ENCODE measurements at places on chromosomes 7 and 10.

DNA sequence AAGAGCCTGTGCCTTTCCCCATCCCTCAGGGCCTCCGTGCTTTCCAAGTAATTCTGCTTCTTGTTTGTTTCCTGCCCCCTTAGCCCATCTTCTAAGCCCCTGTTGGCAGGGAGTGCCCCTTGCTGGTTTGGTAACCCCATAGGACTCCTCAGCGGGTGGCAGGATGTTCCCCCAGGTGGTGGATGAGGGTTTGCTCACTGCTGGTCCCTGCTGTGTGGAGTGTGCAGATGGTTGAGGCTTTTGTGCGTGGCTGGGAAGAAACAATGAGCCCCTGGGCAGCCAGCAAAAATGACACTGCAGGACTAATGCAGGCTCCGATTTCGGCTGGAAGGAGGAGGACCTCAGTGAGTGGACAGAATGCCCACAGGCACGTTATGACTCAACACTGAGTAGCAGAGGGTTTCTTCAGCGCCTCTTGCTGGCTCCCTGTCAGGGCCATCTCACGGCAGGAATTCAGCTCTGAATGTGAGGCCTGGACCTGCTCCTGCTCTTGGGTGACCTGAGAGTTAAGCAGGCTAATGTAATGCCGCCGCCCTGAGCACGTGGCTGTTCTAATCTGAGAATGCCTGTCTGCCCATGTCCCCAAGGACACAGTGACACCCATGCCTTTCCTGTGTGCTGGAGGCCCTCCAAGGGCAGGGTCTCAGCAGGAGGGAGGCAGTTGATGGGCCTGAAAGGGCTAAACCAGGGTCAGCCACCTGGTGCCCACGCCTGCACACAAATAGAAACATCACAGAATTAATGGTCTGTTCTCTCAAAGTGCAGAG is 16.6 kb downstream of the BAG3 start:
- DNase-seq, result no peak

GRCh38 chr10:27319752-27320431 is 79.3 kb upstream of the ACBD5 start:
- DNase-seq, result peak; percentile 92

GRCh38 chr10:34773636-34774630 is 41.2 kb downstream of the PARD3 start:
- DNase-seq, result no peak

DNA sequence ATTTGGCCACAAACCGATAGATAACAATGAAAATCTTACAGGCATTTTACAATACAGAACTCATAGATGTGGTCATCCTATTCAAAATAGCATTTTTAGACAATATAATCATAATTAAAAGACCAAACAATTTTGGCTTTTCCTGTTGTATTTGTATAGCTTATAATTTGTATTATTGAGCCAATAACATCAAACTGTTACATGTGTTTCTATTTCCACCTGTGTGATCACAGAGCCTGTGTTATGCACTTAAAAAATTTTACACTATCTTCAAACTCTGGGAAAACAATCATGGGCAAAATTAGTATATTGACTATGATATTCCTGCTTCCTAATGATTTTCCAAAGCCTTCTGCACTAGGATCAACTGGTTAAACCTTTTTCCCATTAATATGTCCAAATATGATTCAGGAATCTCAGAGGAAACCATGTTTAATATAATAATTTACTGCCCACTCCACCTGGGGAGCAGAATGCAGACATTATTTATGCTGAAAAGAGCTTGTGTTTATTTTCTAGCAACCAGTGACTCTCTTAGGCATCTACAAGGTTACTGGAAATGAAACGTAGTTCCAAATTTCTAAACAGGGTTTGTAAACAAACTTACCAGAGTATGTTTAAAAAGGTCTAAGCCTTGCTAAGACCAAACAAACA is 1.7 kb downstream of the RHOBTB1 start:
- no peak for DNase-seq

- no peak for DNase-seq
These were observed 1.1 kb downstream of the JAKMIP3 start for GRCh38 chr10:132066812-132067211.

DNA sequence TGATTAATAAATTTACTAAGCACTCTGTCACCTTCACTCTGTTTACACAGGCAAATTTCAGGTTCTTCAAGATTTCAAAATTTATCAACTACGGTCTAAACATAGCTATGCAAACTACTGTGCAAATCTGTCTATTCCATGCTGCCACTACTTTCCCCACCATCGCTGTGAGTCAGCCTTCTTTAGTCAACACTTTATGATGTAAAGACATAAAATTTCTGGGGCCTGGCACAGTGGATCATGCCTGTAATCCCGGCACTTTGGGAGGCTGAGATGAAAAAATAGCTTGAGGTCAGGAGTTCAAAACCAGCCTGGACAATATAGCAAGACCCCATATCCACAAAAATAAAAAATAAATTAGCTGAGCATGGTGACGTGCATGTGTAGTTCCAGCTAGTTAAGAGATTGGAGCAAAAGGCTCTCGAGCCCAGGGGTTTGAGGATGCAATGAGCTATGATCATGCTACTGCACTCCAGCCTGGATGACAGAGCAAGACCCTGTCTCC is 42.6 kb downstream of the CNOT4 start:
- no peak for DNase-seq

DNA sequence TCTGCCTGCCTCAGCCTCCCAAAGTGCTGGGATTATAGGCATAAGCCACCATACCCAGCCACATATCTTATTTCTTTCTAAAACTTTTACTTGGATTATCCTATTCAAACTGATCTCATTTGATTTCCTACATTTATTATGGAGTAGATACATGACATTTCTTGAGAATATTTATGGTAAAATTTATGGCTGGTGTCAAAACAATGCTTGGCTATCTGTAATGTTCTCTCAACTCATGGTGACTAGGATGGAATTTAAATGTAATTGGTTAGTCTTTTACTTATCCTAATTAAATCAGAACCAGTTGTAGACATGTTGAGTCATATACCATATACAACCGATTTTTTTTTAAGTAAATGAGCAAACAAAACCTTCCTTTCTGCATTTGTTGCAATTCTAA is 4.1 kb downstream of the NUP42 start:
- DNase-seq, result no peak

- DNase-seq, result no peak
These were observed 6.7 kb upstream of the FAM180A start for GRCh38 chr7:135755351-135755753.

DNA sequence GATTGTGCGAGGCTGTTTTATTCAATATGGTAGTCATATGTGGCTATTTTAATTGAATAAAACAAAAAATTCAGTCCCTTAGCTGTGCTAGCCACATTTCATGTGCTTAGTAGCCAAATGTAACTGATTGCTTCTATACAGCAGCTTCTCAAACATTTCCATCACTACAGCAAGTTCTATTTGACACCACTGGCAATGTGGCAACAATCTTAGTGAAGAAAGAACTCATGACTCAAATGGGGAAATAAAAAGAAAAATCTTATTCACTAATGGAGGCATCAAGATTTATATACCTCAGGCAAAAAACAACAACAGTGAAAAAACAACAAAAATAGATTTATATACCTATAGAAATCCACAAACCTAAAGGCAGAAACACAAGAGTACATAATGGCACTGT is 17.9 kb downstream of the SEM1 start:
- DNase-seq, result no peak

DNA sequence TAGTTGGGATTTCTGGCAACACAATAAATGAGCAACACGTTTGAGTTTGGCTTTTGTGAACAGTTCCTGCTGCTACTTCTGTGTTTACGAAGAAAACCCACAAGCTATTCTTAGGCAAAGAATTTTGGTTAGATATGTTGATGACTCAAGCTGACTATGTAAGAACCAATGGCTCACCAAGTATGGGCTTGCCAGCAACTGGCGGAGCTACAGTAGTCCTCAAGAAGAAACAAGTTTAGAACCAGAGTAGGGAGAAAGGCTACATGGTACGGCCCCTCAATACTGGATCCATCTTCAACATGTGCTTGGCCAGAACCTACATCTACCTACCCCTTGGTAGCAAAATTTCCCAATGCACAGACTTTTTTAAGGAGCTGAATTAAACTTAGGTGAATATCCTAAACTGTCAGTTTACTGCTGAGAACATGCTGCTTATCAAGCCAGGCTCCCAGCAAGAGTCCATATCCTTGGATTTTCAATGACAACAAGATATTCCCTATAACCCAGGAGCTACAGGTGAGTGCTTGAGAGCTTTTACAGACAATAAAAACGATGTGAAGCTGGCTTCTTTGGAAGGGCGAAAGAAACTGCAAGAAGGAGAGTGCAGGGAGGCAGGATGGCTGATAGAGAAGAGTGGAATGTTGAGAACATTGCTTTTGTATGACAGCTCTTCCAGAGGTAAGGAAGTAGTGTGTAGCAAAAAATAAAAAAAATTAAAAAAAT is 74.3 kb upstream of the ASAH2 start:
- peak; percentile 33 for DNase-seq

DNA sequence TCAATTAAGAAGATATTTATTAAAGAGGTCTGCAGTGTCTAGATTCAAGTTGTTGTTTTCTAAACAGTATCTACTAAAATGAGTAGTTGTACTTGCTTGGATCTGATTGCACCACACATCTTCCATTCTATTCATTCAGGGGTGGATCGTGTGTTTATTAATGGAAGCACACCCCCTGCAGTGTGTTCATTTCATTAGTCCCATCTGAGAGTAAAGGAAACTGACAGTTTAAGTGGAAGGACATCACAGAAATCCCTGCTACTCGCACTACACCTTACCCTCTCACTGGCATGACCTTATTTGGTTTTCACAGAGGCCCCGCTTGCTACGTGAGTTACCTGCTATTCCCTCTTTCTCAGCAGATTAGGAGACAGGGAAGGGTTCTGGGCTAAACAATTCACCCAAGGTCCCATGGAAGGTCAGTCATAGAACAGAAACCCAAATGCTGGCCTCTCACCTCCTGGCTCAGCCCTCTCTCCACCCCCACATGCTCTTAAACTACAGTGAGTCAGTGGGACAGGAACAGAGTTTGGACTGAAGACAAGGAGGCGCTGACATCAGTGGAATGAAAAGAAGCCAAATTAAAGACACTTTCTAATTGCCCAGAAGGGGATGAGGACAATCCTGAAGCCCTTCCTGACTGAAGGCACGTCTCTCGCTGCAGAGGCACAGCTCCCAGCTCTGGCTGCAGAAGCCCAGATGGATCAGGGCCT is 369.2 kb upstream of the NRP1 start:
- no peak for DNase-seq
